Activated CD4-positive, alpha-beta memory T cell treated with anti-CD3 and anti-CD28 coated beads, Interleukin-2, amount 10 ng/mL, durations not matched to agents 7 days and 5 days (primary cell): ENCODE measurements at places on chromosomes 2 and 18. TPM values are rescaled to one million over a fixed set of nuclear protein-coding genes. Genes with fewer than 3 reads are reported as not detected.

SCN7A gene
- total RNA-seq: not detected

SCG2 gene
- total RNA-seq: not detected

TCF23 gene
- total RNA-seq: not detected

DYSF gene
- not detected for total RNA-seq

MAPK4 gene
- not detected for total RNA-seq

DNER gene
- not detected for total RNA-seq

IL36A gene
- not detected for total RNA-seq

HOXD8 gene
- total RNA-seq: not detected

CD226 gene
- total RNA-seq: 102 TPM

LCT gene
- 0.08 TPM for total RNA-seq

SAG gene
- total RNA-seq: not detected

IL36RN gene
- total RNA-seq: not detected

TSHZ1 gene
- 18.2 TPM for total RNA-seq

PSD4 gene
- 272 TPM for total RNA-seq

DNA sequence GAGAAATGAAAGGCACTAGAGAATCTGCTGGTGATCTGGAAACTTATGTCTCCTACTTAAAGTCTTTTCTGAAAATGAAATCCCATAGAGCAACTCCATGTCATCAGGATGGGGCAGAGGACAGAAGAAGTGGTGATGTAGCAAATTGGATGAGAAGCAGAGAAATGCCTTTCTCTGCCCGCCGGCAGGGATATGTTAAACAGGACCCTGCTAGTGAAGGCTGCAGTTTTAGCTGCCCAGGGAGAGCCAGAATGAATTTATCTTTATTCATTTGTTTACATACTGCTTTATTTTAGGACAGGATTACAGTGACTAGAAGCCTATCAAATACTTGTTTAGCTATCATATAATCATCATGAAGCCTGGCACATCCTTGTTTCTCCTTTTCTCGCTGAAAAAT is 247.0 kb downstream of the DOK6 start:
- DNase-seq: no peak

- DNase-seq: no peak
Observed at GRCh38 chr2:239873656-239874635, 151.2 kb downstream of the NDUFA10 start.

DNA sequence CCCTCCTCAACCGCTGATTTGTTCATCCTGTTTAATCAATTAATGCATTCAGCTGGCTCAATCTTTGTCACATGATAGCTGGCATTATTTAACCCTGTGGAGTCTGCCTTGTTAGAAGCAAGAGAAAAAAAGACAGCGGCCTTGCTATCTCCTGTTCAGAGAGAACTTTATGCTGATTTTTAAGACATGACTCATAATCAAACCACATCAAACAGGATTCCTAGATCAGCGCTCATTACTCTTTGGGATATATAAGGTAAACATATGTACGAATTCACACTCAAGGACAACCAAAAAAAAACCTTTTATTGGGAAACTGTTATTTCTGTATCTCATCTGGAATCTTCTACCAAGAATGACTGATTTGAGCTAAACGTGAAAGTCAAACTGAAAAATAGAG is 195.1 kb downstream of the C1D start:
- no peak for DNase-seq

DNA sequence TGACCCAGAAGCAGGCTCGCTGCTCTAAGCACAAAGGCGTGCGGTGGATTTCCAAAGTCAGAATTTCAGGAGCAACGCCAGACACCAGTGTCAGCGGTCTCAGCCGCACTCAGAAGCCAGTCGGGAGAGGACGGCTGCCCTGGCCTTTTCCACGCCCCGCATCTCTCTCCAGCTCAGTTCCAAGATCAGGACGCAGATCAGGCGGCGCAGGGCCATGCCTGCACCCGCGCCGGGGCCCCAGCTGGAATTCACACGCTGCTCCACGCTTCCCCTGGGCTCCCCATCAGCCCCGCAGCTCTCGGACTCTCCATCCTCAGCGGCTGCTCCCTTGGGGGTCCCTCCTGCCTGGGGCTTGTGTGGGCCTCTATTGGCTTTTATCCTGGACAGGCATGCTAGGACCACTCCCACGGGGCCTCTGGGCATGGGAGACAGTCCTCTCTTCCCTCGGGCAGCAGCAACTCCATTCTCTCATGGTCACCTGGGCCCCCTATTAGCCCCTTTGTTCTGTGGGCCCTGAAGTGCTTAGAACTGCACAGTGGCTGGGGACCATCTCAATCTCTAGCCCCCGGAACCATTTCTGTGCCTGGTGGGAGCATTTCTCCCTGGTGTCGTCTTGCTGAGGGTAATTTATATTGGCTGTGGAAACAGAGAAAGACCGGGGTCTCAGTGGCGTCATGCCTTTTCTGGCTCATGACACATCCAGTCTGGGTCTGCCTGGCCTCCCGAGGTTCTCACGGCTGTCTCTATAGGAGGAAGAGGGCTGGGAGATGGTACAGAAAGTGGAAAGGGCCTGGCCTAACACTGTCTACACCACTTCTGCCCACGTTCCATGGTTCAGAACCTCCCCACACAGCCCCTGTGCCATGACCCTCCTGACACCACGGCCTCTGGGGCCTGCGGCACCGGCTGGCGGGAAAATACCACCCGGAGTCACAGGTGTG is 14.9 kb upstream of the TMEM18 start:
- DNase-seq: no peak

DNA sequence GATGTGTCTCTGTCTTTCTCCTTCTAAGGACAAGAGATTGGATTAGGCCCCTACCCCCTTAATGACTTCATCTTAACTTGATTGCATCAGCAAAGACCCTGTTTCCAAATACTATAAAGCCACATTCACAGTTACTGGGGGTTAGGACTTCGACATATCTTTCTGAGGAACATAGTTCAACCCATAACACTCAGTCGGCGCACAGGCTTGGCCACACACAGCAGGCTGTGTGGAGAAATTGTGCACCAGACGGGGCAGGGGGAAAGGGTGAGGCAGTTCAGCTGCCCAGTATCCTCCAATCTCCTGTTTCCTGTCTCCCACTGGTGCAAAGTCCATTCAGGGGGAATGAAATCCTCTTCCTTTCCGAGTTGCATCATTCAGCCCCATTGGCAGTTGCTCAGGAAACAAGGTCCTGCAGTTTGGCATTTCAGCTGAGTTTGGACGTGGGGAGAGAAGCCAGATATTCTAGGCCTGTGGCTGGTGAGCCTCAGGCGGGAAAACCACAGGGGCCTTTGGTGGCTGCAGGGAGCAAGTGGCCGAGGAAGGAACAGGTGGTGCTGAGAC is 9.4 kb upstream of the RAPGEF4 start:
- DNase-seq: no peak

DNA sequence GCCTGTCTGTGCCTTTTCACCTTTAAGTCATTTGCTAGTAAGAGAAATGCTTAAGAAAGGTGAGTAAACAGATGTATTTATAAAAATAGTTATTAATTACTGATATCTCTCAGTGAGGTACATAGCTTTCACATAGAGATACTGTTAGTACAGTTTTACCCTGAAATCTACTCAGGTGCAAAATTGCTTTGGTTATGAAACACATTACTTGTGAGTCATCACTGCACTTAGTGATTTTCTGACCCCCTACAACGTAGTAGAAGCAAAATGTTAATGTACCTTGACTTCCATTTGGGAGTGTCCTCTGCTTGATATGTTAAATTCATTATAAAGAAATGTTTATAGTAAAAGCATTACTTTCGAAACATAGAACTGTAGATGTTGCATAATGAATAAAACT is 6.5 kb downstream of the GLS start:
- no peak for DNase-seq

GRCh38 chr18:79413426-79413825 is 17.7 kb downstream of the NFATC1 start:
- DNase-seq: no peak

- DNase-seq: peak; percentile 28
Observed at GRCh38 chr2:207238831-207239701, 73.3 kb upstream of the KLF7 start.

- DNase-seq: no peak
Observed at GRCh38 chr2:3778851-3779495, 75.6 kb downstream of the DCDC2C start.

- no peak for DNase-seq
Observed at GRCh38 chr18:41643427-41643826, 311.6 kb upstream of the PIK3C3 start.

DNA sequence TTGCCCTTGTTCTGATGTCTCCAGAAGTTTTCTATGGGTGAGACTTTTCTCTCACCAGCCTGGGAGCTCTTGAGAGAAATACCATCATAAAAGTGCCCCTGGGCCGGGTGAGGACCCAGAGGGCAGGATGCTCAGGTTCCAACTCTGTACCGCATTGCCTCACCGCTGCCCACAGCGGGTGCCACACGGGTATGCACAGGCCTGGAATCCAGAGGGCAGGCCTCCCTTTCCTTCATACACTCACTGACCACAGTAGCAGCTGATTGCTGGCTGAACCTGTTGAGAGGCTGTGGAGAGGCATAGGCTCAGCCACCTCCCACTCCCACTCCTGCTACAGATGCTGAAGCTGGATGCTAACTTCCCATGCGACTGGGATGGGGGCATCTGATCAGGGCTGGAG is 293.8 kb downstream of the CYP26B1 start:
- DNase-seq: no peak

DNA sequence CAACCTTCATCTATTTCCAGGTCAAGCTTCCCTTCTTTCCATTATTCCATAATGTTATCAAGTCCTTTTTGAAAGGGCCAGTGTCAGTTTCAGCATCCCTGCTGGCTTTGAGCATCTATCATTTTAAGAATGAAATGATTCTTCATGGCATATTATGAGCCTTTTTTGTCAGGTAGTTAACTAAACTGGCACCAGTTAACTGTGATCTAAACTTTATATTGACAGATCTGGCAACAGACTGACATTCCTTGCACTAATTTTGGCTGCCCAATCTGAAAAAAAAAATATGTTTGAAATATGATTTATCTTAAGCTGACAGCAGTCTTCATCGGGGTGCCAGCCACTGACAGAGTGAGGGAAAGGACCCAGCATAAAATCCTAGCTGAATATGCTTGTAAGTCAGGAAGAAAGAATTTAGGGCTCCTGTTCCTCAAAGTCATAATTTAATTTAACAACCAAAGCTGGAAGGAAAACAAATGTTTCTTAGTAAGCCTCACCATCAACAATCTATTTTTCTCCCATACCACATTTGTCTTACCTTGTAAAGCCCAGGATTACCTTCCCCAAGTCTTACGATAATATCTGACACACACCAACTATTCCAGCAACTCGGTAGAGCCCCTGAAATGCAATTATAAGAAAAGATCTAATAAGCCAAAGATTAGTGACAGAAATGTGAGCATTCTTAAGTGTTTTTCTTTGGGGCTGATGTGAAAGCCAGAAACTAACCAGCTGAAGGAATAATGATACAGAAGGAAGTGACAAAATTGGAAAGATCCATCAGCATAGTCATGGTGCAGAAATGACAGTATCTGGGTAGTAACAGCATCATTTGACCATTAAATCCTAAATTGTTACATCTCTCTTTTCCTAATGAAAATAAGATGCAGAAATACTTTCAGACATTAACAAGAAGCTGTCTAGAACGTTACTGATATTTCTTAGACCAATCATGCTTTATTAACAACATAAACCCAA is 228.1 kb downstream of the RBM43 start:
- DNase-seq: no peak

- DNase-seq: no peak
Observed at GRCh38 chr2:75605770-75606529, 40.6 kb upstream of the MRPL19 start.

GRCh38 chr2:130850788-130851623 is 14.3 kb downstream of the ARHGEF4 start:
- DNase-seq: no peak

DNA sequence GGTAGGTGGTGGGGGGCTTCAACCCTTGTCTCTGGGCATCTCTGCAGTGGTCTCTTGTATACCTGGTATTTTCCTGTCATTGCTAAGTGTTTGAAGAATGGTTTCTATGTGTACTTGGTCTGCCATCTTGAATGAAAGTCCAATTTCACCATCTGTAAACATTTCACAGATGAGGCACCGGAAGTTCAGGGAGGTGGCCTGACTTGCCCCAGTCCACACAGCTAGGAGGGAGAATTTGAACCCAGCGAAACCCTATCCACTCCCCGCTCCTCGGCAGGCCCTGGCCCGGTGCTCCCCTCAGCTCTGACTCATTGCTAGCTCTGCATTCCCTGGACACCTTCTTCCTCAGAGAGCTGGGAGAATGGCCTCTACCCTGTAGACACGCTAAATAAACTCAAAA is 30.5 kb downstream of the ZAP70 start:
- DNase-seq: no peak

- DNase-seq: no peak
Observed at GRCh38 chr2:163364736-163365135, 371.1 kb downstream of the FIGN start.

- DNase-seq: no peak
Observed at GRCh38 chr18:51195086-51195450, 2.4 kb downstream of the MEX3C start.

DNA sequence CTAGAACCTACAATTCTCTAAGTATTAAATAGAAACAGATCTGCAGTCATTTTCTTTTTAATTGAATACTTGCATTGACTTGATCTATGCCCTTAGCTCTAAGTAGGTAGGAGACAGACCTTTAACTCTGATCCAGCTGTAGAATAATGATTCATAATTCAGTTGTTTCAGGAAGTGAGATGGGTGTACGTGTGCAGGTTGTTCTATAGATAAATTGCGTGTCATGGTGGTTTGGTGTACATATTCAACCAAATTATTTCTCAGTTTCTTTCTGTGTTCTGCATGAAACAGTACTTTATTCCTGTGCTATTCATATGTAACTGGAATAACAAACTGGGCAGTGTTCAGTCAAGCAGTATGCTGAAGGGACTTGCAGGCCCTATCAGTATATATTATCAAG is 34.3 kb upstream of the CD226 start:
- no peak for DNase-seq

- no peak for DNase-seq
Observed at GRCh38 chr18:34339155-34339554, 114.4 kb upstream of the NOL4 start.

- DNase-seq: no peak
Observed at GRCh38 chr2:184769023-184769422, 170.7 kb downstream of the ZNF804A start.
